ENCODE measurements at places on chromosomes 3 and 15.

DNA sequence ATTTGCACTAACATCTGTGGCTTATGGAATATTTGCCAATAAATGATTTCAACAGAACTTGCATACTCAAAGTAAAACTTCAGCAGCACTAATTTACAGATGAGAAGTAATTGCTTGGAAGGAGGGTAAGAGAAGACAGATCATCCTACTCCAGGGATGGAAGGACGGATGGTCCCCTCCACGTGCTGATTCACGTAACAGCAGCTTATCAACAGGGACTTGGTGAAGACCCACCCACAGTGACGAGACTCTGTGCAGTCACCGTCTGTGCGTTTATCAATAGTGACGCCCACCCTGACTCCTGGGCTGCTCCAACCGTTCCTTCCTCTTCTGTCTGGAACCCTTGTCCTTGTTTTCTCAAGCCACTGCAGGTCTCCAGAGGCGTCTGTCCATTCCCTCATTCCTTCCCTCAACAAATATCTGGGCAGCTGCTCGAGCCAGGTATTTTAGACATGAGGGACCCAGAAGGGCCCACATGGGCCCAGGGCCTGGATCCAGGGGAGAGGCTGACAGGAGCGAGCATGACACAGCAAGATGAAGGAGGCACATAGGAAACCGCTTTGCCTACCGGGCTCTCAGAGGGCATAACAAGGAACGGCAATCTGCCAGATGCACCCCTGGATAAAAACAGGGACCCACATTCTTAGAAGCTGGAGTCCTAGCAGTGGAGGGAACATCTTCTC, 33.3 kb downstream of the PCSK6 start:
- no peak for DNase-seq

DNA sequence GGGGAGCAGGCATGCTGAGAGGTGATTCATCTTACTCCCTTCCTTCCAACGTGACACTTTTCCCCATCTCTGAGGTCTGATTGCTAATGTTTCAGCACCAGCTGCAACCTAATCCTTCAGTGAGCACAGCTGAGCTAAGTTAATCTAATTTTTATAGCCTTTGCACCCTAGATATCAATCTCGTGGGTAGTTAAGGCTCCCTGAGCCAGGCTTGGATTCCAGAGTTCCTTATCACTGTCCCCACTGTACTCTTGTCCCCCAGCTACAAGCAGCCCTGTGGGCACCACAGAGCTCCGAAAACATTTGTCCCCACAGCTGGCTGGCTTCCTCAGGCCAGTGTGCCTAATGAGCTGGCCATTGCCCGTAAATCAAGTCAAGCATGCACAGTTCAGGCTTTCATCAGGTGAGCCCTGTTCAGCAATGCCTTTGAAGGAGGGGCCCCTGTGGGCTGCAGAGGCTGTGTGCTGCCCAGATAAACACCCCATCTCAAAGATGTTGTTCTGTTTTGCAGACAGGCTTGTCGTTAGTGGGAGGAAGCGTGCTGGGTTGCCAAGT, 376.9 kb upstream of the RASGRP1 start:
- DNase-seq, result no peak

GRCh38 chr15:76298986-76299385, 12.3 kb downstream of the ETFA start:
- no peak for DNase-seq

GRCh38 chr3:160265088-160265487, 39.9 kb downstream of the C3orf80 start:
- DNase-seq, result no peak

GRCh38 chr3:14841836-14842235, 23.1 kb downstream of the FGD5 start:
- DNase-seq, result no peak

- DNase-seq, result no peak
Observed at GRCh38 chr15:48059791-48060190, 61.0 kb upstream of the SLC24A5 start.

DNA sequence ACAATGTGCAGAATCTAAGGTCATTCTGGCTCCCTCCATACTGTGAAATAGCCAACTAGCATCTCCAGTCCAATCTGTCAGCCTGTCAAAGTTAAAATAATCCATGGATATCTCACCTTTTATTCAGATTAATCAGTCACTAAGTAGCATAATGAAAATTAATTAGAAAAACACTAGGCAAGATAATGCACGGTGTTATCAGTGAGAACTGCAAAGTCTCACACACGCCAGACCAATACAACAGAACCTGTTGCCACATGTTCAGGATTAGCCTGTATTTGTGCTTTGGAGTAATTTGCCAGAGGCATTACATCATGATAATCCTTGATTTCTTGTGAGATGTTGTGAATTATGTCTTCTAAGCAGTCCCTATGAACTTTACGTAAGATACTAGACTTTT, 820.4 kb upstream of the ALCAM start:
- no peak for DNase-seq

DNA sequence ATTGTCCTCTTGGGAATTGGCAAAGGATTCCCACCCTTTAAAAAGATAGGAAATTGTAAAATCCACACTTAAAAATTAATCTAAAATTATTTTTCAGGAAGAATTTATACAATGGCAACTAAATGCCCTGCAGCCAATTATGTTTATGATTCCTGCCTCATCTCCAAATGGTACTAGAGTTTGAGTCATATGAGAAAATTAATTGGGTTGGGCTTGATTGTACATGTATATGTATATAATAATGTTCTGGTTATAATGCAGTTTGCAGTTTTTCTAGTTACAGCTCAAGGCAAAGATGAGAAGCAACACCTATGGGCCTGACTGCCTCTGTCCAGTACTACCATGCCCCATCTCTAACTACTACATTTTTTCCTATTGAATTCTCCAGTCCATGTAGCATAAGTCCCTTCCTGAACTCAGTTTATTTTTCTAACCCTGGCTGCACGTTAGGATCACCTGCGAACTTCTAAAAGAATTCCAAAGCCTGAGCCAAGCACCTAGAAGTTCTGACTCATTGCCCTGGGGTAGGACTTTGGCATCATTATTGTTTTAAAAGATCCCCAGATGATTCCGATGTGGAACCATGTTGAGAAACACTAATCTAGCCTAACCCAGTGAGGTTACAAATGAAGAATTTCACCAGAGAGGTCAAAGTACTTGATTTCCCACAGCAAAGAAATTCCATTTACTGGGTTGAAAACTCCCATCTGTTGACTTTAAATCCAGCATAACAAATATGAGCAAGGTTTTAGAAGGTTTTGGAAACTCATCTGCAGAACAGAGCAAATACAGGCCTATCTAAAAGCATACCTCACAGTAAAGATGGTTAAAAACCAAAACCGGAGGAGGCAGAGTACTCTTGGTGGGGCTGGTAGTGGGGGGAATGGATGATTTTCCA, 19.4 kb downstream of the TGFBR2 start:
- DNase-seq, result no peak

GRCh38 chr3:53820756-53821580, 25.3 kb downstream of the CHDH start:
- no peak for DNase-seq

DNA sequence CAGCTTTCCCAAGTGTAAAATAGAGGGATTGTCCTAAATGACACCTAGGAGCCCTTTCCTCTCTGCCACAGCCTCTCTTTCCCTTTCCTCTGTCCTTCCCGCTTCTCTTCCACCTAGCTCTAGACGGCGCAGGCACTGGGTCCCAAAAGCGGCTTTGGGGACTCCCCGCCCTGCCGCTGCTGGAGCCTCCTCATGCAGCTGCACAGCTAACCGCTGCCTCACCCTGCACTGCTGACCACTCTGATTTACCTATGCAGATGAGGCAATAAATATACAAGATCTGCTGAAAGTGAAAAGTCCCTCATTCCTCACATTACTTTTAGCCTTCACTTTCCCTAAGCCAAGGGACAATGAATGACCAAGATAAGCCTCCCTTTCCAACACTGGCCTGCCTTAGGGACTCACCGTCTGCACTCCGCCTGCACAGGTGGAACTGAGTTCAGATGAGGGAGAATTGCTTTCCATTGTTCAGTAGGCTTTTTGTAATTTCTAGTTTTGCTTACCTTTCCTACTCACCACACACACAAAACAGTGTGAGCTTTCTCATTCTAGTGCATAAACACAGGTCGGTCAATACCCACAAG, 197.5 kb upstream of the BCL6 start:
- DNase-seq, result no peak

- DNase-seq, result no peak
Observed at GRCh38 chr15:96353930-96354730, 23.6 kb downstream of the NR2F2 start.

Data from stimulated activated CD8-positive, alpha-beta memory T cell treated with anti-CD3 and anti-CD28 coated beads, Interleukin-4, amount 100 ng/mL, for 24 hours (primary cell).